ENCODE measurements at places on chromosomes 16 and 17.

- no peak for DNase-seq
Measured at GRCh38 chr16:22375117-22375962, 921 bp upstream of the CDR2 start.

DNA sequence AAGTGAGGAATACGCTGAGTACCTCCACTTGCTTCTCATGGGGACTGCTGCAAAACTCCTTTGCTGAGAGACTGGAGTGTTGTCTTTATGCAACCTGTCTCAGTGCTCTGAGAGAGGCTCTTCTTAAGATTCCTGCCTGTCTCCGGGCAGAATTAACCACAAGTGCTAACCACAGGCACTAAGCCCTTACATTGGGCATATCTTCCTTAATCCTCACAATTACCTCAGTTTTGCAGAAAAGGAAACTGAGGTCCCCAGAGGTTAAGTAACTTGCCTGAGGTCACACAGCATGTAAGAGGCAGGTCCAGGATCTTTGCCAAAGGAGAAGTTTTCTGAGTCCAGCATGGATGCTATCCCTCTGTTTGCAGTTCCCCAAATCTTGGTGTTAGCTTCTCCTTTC is 86.0 kb downstream of the GP2 start:
- no peak for DNase-seq

DNA sequence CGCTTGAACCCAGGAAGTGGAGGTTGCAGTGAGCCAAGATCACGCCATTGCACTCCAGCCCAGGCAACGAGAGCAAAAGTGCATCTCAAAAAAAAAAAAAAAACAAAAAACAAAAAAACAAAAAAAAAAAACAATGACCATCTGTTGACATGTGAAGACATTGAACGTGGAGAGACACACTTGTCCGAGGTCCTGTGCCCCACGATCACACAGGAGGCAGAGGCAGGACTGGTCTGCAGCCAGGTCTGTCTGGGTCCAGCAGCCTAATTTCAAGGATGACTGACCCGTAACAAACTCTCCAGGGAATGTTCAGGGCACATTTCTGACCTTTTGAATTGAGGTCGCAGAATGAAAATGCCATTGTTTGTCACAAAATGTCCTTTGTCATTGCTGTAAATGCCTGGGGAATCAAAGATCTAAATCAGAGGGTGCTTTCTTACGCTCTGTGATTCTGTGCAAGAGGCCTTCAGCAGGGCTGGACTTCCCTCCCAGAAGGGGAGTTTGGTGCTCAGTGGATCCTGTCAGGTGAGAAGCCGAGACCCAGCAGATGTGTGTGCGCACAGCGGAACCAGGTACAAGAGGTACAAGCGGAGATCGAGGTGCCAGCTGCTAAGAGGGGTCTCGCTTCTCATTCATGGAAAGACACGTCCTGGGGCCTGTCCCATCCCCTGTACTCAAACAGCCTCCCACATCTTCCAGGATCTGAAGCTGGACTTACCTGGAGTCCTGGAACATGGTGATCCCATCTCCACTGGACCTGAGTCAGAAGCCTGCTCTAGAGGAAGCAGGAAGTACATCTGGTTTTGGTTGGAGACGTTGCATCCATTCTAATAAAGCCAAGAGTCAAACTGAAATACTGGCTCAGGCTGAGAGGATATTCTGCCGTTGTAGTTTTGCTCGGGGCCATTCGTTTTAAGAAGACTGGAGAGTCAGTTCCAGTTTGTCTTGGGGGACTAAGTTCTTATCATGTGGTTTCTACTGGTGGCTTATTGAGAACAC is 95.8 kb downstream of the IRF8 start:
- DNase-seq = no peak

GRCh38 chr17:31586946-31587345 is 195.5 kb downstream of the RAB11FIP4 start:
- no peak for DNase-seq

GRCh38 chr16:30934827-30935557 is 11.6 kb downstream of the FBXL19 start:
- no peak for DNase-seq

GRCh38 chr17:64357191-64357981 is 33.3 kb downstream of the PECAM1 start:
- DNase-seq = no peak

GRCh38 chr17:51997723-51998122 is 160.8 kb downstream of the CA10 start:
- DNase-seq = no peak

DNA sequence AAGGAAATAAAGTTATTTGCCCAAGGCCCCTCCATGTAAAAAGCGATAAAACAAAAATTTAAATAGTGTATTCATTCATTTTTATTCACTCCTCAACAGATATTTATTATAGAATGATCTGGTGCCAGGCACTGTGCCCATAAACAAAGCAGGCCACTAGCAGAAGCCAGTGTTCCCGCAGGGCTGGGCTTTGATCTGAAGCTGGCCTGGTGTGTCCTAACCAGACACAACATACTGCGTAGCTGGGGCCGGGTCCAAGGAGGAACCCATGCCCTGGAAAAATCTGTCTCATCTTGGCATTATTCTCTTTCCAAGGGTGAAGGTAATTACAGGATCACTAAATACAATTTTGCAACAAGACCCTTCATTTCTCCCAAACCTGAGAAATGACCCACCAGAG is 537.4 kb upstream of the CDH5 start:
- no peak for DNase-seq

- DNase-seq = no peak
Measured at GRCh38 chr17:42252597-42253550, 23.3 kb downstream of the STAT5B start.

GRCh38 chr17:78567991-78568390 is 9.2 kb downstream of the DNAH17 start:
- no peak for DNase-seq

GRCh38 chr16:24852281-24852721 is 6.5 kb downstream of the SLC5A11 start:
- DNase-seq = no peak

DNA sequence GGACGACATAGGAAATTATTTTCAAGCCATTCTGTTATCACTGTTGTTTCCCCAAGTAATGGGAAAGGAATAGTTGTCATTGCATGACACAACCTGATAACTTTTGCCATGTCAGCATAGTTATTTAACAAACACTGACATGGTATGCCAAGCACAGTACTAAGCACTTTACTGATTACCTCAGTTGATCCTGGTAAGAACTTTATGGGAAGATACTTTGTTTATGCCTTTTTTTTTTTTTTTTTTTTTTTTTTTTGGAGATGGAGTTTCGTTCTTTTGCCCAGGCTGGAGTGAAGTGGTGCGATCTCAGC is 15.7 kb upstream of the PNPO start:
- DNase-seq = no peak

- no peak for DNase-seq
Measured at GRCh38 chr17:67520252-67520906, 143.3 kb downstream of the PITPNC1 start.

DNA sequence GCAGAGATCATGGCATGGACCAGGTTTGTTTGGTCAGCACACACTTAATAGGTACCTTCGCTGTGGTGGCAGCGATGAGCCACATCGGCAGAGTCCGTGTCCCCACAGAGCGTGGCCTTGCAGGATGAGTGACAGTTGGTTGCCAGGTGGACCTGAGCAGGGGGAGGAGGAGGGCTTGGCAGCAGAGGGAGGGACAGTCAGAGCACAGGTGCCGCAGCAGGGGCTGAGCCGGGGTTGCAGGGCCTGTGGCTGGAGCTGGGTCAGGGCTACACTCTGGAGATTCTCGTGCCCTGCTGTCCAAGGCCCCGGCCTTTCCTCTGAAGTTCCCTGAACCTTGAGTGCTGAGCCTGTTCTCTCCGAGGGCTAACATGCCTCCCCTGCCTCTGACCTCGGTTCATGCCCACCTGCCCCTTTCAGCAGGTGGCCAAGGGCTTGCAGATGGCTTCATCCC is 24.8 kb downstream of the POLR3E start:
- no peak for DNase-seq

GRCh38 chr16:3691761-3692160 is 25.6 kb downstream of the TRAP1 start:
- no peak for DNase-seq

DNA sequence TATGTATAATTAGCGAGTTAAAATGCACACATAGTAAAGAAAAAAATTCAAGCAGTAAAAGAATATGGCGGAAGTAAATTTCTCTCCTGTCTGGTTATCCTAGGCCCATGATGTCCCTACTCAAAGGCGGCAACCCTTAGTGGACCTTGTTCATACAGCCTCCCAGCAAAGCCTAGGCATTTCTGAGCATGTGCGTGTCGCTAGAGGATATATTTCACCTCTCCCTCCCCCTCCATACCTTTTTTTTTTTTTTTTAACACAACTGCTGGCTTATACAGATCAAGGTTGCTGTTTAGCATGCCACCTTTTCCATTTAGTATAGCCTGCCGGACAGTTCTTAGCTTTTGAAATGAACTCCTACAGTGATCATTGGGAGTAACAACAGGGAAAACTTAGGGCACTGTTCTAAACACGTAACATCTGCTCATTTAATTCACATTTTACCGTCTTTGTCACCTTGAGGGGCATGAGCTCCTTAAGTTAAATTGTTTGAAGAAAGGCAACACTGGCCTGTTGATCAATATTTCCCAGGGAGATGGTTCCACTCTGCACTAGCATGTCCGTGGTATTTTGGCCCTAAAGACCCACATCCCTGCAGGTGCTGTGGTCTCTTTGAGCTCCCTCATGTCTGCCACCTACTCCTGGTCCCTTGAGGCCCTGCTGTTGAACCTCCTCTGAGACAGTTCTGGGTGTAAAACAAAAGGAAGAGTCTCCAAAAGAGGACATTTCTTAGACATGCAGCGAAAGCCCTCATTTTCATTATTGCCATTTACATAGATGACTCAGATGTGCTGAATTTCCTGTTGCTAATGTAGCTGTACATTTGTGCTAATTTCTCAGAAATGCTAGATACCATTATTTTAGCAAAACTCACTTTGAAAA is 4.1 kb upstream of the TNFRSF13B start:
- no peak for DNase-seq
